ENCODE measurements at places on chromosomes 2 and 18. TPM values are rescaled to one million over a fixed set of nuclear protein-coding genes. Genes with fewer than 3 reads are reported as not detected.
A peak's percentile ranks its signal among the peaks of the same experiment; 100 is the strongest.

RTP5 gene
- 0.12 TPM for total RNA-seq

ALPP gene
- not detected for total RNA-seq

- H3K4me3 ChIP-seq: no peak overlapping the region
- H3K36me3 ChIP-seq: no peaks in the 10 kb centered on the region
- peaks cover 56% of the 10 kb centered on the region for H3K27me3 ChIP-seq
- peaks cover 11% of the 10 kb centered on the region for H3K4me1 ChIP-seq
- no peak overlapping the region for H3K27ac ChIP-seq
Observed at GRCh38 chr2:118832071-118832790, 15.2 kb downstream of the EN1 start.

CCDC141 gene
- total RNA-seq: 38.8 TPM

DNA sequence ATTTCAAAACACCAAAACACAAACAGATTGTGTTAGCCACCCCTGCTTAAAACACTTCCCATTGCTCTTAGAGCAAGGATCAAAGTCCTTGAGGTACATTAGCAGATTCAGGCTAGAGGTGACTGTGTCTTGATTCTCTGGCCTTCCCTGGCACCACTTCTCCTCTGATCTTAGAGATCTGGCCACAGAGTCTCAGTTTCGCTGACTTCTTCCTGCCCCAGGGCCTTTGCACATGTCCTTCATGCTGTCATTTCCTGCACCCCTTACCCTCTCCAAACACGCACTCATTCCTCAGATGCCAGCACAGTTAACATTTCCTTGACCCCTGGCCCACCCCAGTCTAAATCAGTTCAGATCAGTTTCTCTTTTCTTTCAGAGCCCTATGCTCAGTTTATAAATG, 16.9 kb downstream of the CXCR4 start:
- DNase-seq: no peak
- no peaks in the 10 kb centered on the region for H3K4me1 ChIP-seq
- H3K4me3 ChIP-seq: no peak overlapping the region
- no peaks in the 10 kb centered on the region for H3K27me3 ChIP-seq
- no peaks in the 10 kb centered on the region for H3K36me3 ChIP-seq

AMER3 gene
- total RNA-seq: not detected

DNA sequence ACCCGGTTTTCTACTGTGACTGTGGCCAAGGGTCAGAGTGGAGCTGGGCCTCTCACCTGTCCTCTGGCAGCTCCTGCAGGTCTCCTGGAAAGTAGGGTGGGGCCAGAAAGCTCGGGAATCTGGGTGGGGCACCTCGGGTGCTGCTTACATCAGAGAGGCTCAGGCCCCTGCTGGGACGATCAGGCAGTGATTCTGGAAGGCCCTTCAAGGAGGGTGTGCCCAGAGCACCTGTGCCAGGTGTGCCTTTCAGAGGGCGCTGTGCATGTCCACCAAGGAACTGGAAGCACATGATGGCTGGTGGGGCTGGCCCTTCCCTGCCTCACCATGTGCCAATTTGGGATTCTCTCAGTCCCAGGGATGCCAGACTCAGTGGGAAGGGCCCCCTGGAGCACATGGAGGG, 44.0 kb downstream of the ATP6V1C2 start:
- H3K36me3 ChIP-seq: no peaks in the 10 kb centered on the region
- no peaks in the 10 kb centered on the region for H3K27me3 ChIP-seq
- no peak overlapping the region for H3K27ac ChIP-seq
- H3K4me3 ChIP-seq: no peak overlapping the region

DNA sequence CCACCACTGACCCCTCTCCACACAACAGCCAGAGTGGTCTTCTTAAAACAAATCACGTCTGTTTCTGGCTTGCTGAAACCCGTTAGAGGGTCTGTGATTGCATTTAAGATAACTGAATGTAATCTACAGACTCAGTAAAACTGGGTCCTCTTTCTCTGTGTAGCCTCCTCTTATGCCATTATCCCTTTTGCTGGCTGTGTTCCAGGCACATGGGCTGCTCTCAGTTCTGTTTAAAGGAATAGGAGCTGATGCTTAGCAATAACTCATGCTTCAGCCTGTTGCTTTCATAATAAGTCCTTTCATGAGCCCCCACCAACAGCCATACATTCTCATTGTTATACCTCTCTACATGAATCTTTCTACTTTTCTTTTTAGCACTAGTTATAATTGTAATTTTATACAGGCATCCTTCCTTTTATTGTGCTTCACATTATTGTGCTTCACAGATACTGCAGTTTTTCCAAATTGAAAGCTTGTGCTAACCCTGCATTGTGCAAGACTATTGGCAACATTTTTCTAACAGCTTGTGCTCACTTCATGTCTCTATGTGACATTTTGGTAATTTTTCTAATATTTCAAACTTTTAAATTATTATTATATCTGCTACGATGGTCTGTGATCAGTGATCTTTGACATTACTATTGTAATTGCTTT, 782.6 kb downstream of the MBD2 start:
- no peak overlapping the region for H3K4me3 ChIP-seq
- no peaks in the 10 kb centered on the region for H3K27me3 ChIP-seq
- no peaks in the 10 kb centered on the region for H3K36me3 ChIP-seq
- H3K27ac ChIP-seq: no peak overlapping the region
- DNase-seq: no peak

DNA sequence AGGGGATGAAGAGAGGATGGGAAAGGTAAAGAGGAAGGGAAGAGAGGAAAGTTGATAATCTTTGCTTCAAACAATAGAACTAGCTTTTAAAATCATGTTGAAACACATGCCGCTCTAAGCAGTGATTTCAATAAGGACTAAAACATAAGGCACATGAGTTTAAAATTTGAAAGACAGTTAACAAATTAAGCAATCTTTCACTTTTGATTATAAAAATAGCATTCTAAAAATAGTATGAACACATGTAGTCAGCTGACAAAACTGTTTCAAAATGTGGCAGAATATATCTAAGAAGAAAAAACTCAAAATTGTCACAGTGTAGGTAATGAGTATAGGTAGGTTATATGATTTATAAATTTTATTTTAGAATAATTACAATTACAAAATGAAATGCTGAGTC, 25.3 kb downstream of the PSME4 start:
- H3K4me3 ChIP-seq: peak overlapping the region; percentile 44
- peaks cover 71% of the 10 kb centered on the region for H3K4me1 ChIP-seq
- DNase-seq: no peak
- H3K36me3 ChIP-seq: peaks cover 51% of the 10 kb centered on the region
- peak overlapping the region; percentile 84 for H3K27ac ChIP-seq

GRCh38 chr2:218079943-218080913, 11.2 kb downstream of the RUFY4 start:
- no peaks in the 10 kb centered on the region for H3K36me3 ChIP-seq
- no peak overlapping the region for H3K4me3 ChIP-seq
- H3K27ac ChIP-seq: no peak overlapping the region
- DNase-seq: no peak

RGPD4 gene
- 0.07 TPM for total RNA-seq

All from activated B cell treated with CpG ODN at 0.5 μM for 24 hours (primary cell).